CD4-positive, CD25-positive, alpha-beta regulatory T cell (primary cell): ENCODE measurements at places on chromosomes 5 and 9. TPM values are rescaled to one million over a fixed set of nuclear protein-coding genes. Genes with fewer than 3 reads are reported as not detected.
A peak's percentile ranks its signal among the peaks of the same experiment; 100 is the strongest.

- peak; percentile 55 for DNase-seq
These were observed 2.0 kb downstream of the CD74 start for GRCh38 chr5:150410524-150411244.

The KLHL9 gene
- 13.4 TPM for total RNA-seq

GRCh38 chr5:79069488-79070349, at the start of the genes BHMT2 and DMGDH:
Gene BHMT2 (plus strand): TSS chr5:79069767. CDS start chr5:79069783, 16 bp downstream.
Gene DMGDH (minus strand): TSS chr5:79069674. CDS start chr5:79069620, 54 bp downstream.
- DNase-seq, result no peak

The PCDHB10 gene
- not detected for total RNA-seq

The RETREG1 gene
- 31.0 TPM for total RNA-seq

- no peak for DNase-seq
These were observed 179.3 kb downstream of the SLC12A2 start for GRCh38 chr5:128262911-128263310.

- no peak for DNase-seq
These were observed 7.4 kb upstream of the UBAC1 start for GRCh38 chr9:135968601-135969000.

- DNase-seq, result no peak
These were observed 517.0 kb downstream of the CCDC171 start for GRCh38 chr9:16069671-16070454.

DNA sequence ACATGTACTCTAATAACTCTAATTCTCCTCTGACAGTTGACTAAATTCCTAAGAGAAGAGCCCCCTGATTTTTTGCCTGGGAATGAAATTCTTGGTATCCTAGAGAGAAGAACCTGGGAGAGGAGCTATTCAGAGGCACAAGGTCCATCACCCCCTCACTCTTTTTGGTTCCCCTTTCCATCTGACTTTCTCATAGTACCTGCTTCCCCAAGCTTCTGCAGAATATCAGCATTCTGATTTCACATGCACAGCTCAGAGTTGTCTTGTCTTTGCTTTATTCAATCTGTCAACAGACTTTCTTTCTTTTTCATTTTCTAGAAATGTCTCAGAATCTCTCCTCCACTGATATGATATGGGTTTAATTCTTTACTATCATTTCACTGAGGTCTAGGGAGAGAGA, 141.5 kb upstream of the FBXL17 start:
- DNase-seq, result no peak

- DNase-seq, result no peak
These were observed 167.4 kb downstream of the ELAVL2 start for GRCh38 chr9:23658376-23659258.

The SLC6A7 gene
- total RNA-seq, result not detected

DNA sequence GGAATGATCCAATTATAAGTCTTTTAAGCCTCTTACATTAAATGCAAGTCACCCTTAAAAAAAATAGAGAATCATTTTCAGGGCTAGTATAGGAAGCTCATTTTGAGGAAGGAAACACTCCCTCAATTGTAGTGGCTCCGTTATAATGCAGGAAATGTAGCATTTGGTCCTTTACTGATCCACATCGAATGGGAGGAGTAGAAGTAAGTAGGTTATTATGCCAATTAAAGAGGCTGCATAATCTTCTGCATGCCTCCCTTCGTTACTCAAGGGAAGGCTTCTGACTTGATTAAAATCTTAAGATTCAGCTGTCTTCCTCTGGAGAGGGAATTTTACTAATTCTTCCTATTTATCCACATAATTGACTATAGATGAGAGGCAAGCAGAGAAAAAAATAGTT, 579.2 kb upstream of the COX7C start:
- no peak for DNase-seq
